ENCODE measurements at places on chromosomes 6 and 20.
A peak's percentile ranks its signal among the peaks of the same experiment; 100 is the strongest.

- peak; percentile 80 for DNase-seq
Measured at GRCh38 chr20:62824476-62825332, 7.9 kb downstream of the COL9A3 start.

- no peak for DNase-seq
Measured at GRCh38 chr6:169452869-169453620, 199.4 kb upstream of the THBS2 start.

- DNase-seq = no peak
Measured at GRCh38 chr6:2945153-2945452, 26.3 kb downstream of the SERPINB6 start.

- DNase-seq = no peak
Measured at GRCh38 chr20:58910473-58910872, 58.0 kb downstream of the GNAS start.

DNA sequence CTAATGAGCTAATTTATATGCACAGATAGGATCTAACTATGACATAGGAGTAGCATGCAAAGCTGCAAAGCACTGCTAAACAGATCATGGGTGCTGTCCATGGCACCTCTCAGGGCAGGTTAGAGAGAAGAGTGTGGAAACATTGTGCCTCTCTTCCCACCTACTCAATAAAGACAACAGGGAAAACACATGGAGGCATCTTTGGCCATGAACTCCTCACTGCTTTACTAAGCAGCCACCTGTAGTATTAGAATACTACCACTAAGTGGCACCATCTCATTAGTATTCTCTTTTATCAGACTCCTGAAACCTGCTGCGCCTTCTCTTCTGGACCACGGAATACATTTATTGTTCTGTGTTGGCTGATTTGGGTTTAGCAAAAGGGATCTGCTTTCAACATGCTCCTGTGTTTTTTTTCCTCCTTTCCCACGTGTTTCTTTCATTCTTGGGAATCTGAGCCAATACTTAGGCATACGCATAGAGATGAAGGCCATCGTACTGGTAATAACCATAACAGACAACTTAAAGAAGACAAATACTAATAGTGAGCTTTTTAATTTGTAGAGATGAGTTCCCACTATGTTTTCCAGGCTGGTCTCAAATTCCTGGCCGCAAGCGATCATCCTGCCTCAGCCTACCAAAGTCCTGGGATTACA is 9.4 kb upstream of the HDDC2 start:
- peak; percentile 79 for DNase-seq

GRCh38 chr20:32563311-32564272 is 21.5 kb downstream of the NOL4L start:
- no peak for DNase-seq

- no peak for DNase-seq
Measured at GRCh38 chr20:25444556-25444955, 37.1 kb downstream of the GINS1 start.

GRCh38 chr6:10098756-10099528 is 315.9 kb downstream of the TFAP2A start:
- DNase-seq = peak; percentile 11

DNA sequence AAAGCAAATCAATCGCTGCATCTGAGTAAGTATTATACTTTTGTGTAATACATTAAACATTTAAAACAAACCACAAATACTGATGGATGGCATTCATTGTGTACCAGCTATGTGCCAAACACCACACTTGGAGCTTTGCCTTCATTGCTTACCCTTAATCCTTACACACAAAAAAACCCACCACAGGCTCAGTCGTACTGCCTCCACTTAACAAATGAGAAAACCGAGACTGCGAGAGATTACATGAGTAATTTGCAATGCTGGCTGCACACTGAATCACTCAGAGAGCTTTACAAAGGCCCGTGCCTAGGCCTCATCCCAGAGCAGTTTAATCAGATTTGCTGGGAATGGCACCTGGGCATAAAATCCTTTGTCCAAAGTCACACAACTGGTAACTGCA is 130.5 kb downstream of the EDN1 start:
- no peak for DNase-seq

DNA sequence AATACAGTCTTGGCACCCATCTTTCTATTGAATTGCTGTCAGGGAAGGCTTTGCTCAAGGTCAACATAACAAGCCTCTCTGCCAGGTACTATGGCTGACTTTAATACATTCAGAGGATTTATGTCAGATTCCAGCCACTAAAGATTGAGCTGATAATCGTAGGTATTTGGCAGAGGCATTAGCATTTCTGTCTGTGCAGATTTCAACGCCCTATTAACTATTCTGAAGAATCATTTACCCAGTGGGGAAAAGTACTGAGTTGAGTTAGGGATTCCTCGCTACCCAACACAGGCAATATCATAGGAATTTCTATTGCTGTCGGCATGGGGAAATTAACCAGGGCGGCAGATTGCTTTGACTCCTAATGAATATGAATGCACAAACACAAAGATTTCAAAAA is 233.7 kb upstream of the SPTLC3 start:
- DNase-seq = no peak

DNA sequence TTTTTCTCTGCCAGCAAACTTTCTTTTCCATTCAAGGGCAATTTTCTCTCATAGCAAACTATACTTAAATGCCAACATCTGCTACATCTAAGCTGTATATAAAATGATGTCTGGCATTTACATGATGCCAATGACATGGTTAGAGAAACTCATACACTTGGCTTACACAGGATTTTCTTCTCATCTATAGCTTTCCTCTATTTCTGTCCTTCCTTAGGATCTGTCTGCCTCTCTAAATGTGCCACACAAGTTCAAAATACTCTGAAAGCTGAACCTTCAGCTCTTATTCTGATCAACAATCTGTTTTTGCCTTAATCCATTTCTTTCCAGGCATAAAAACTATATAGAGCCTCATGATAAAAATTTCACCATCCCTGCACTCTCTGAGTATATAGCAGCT is 290.9 kb upstream of the RNF217 start:
- no peak for DNase-seq

Measured in hematopoietic multipotent progenitor cell treated with erythropoietin and hydrocortisone succinate and interleukin-3 and kit ligand, for 4 days (in vitro differentiated cells).